Left kidney (tissue), 8 donors: ENCODE measurements at places on chromosomes 2 and 18. TPM values are rescaled to one million over a fixed set of nuclear protein-coding genes. Genes with fewer than 3 reads are reported as not detected.

DNA sequence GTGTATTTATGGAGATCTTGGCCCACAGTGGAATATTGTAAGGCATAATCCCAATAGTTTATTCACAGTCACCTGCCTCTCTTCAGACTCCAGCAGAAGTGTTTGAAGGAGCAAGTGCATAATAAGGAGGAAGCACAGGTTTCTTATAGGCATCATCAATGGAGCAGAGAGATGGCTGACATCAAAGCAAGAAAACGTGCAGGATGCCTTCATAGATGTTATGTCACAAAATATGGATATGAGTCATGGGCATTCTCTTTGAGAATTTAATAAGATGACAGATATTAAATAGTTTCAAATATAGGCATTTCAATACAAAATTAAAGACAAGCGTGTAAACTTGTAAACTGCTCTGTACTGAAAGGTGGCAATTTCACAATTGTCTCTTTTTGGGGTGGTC lies 4.0 kb upstream of the RND3 start:
- DNase-seq, result no peak

DNA sequence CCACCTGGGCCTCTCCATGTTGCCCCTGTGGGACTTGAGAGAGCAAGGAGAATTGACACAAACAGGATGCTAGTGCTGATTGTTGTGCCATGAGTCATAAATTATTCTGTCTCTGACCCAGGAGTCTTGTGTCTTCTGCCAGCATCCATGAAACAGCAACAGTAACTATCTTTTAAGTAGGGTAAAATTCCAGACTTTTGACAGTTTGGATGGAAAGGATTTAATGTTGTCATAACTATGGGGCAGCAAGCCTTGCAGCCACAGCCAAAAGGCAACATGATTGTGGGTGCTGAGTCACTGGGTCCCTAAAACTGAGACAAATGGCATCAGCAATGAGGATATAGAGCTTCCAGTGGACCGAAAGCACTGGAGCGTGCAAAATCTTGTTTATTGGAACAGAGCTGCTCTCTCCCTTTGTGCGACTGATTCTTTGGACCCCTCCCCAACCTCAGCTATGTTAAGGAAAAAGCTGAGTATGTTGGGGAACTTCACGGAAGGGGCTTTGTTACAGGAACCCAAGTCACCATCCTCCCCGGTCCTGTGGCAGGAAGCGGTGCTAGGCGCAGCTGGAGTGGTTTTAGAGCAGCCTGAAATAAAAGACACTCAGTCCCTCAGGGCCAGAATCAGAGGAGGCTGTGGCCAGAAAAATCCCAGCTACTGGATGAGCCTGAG lies 9.6 kb upstream of the ITPRIPL1 start:
- no peak for DNase-seq

- peak; percentile 56 for DNase-seq
Observed at GRCh38 chr18:63578357-63578958, 8.7 kb upstream of the SERPINB13 start.

- peak; percentile 11 for DNase-seq
Observed at GRCh38 chr2:227939271-227940027, 68.0 kb downstream of the DAW1 start.

GRCh38 chr2:81276595-81276994 lies 972.0 kb upstream of the LRRTM1 start:
- no peak for DNase-seq

GRCh38 chr2:197993830-197994229 lies 189.4 kb downstream of the PLCL1 start:
- no peak for DNase-seq

The IL18R1 gene
- 3.2 TPM for polyA plus RNA-seq

The SLC5A7 gene
- polyA plus RNA-seq, result 1.3 TPM

The NPPC gene
- polyA plus RNA-seq, result 0.18 TPM

The IGFBP5 gene
- 251 TPM for polyA plus RNA-seq
